ENCODE measurements at places on chromosomes 2 and 18.
A peak's percentile ranks its signal among the peaks of the same experiment; 100 is the strongest.

GRCh38 chr2:138630164-138630563 is 128.6 kb downstream of the SPOPL start:
- H3K4me1 ChIP-seq: no peaks in the 10 kb centered on the region
- no peak for DNase-seq
- no peak overlapping the region for H3K27ac ChIP-seq
- H3K4me3 ChIP-seq: no peak overlapping the region

DNA sequence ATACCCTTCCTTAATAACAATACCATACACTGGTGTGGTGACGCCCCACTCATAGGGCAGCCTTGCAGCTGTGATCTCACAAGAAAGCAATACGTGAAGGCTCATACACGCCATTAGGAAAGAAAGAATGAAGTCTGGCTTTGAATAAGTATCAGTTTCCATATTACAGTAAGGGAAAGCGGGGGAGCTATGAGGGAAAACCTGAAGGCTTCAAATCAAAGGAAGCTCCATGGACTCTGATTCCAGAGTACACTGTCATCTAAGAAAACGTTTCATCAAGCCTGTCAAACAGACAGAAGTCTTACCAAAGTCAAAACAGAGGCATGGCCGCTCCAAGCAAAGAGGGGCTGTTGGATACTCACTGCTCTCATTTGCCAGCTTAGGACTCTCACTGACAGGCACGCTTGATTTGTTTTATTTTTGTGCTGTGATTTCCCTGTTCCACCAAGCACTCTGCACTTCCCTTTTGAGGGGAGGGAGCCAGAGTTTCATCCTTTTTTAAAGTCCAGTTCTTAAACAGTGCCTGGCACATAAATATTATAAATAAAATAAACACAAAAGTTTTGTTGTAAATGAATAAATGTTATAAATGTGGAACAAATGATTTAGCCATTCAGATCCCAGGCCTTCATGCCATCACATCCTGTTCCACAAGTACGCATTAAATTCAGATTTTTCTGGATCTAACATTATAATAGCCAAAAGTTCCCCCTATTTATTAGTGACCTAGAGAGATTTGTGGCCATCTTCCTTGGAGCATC is 221.2 kb downstream of the PIEZO2 start:
- H3K4me1 ChIP-seq: no peaks in the 10 kb centered on the region
- no peak overlapping the region for H3K27ac ChIP-seq
- no peak overlapping the region for H3K4me3 ChIP-seq
- DNase-seq: no peak
- H3K36me3 ChIP-seq: no peaks in the 10 kb centered on the region

GRCh38 chr2:187358531-187358930 is 89.5 kb downstream of the CALCRL start:
- DNase-seq: no peak
- H3K4me3 ChIP-seq: no peak overlapping the region
- H3K4me1 ChIP-seq: peaks cover 14% of the 10 kb centered on the region
- no peaks in the 10 kb centered on the region for H3K27me3 ChIP-seq
- H3K36me3 ChIP-seq: no peaks in the 10 kb centered on the region
- H3K27ac ChIP-seq: no peak overlapping the region

GRCh38 chr2:10377052-10377746 is 70.9 kb downstream of the ODC1 start:
- H3K27me3 ChIP-seq: no peaks in the 10 kb centered on the region
- DNase-seq: no peak
- peaks cover 2% of the 10 kb centered on the region for H3K36me3 ChIP-seq
- no peaks in the 10 kb centered on the region for H3K4me1 ChIP-seq
- no peak overlapping the region for H3K27ac ChIP-seq

DNA sequence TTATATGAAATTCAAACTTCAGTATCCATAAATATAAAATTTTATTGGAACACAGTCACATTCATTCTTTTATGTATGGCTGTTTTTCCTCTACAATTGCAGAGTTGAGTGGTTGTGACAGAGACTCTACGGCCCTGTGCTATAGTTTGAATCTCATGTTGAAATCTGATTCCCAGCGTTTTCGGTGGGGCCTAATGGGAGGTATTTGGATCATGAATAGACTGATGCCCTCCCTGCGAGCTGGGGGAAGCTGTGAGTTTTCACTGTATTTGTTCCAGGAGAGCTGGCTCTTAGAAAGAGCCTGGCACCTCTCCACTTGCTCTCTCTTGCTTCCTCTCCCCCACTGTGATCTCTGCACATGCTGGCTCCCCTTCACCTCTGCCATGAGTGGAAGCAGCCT is 1.7 kb downstream of the PFN4 start:
- H3K27me3 ChIP-seq: no peaks in the 10 kb centered on the region
- no peak for DNase-seq
- peaks cover 12% of the 10 kb centered on the region for H3K4me1 ChIP-seq
- no peaks in the 10 kb centered on the region for H3K36me3 ChIP-seq

DNA sequence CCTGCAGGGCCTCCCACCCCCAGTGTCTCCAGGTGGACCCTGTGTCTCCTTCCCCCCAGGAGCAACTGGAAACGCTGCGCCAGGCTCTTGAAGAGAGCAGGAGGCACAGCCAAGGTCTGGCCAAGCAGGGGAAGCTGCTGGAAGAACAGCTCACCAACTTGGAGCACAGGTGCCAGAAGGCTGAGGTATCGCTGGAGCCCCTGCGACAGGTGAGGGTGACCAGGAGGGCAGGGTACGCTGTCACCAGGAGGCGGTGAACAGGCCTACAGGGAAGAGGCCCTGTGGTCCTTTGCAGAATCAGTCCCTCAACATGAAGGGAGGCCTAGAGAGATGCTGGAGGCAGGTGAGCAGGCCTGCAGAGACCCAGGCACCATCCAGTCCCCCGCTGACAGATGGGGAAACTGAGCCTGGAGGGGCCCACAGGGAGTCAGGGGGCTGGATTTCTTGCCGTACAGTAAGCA is 15.6 kb upstream of the SNED1 start:
- peaks cover 4% of the 10 kb centered on the region for H3K4me1 ChIP-seq
- H3K27me3 ChIP-seq: peaks cover 14% of the 10 kb centered on the region
- peak; percentile 19 for DNase-seq
- no peak overlapping the region for H3K4me3 ChIP-seq
- no peaks in the 10 kb centered on the region for H3K36me3 ChIP-seq
- no peak overlapping the region for H3K27ac ChIP-seq

DNA sequence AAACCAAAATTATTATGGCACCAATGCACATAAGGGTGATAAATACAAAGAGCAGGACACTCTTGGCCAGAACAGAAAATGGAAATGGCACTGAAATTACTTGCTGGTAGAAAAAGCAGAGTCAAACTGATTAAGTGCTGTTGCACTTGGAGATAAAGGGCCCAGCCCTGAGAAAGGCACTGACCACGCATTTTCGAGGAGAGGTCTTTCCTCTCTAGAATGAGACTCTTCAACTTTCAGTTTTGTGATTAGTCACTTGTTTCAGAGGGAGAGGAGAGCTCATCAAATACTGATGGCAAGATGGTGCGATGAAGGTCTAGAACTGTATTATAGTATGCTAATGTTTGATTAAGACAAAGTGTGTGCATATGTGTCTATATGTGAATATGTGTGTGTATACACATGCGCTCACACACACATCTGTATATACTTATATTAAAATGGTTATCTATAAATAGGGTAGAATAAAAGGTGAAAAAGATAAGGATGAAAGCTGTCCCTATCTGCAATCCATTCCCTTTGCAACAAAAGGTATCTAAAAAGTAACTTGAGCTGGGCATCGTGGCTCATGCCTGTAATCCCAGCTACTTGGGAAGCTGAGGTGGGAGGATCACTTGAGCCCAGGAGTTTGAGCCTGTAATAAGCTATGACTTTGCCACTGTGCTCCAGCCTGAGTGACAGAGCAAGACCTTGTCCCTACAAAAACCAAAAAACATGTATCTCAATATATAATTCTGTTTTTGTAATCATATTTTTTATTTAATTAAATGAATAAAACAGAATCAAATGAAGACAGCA is 48.8 kb upstream of the ZDBF2 start:
- no peaks in the 10 kb centered on the region for H3K4me1 ChIP-seq
- no peaks in the 10 kb centered on the region for H3K27me3 ChIP-seq
- H3K4me3 ChIP-seq: no peak overlapping the region
- H3K27ac ChIP-seq: no peak overlapping the region

GRCh38 chr2:63926815-63927214 is 85.1 kb downstream of the UGP2 start:
- H3K27ac ChIP-seq: no peak overlapping the region
- peaks cover 39% of the 10 kb centered on the region for H3K36me3 ChIP-seq
- H3K27me3 ChIP-seq: no peaks in the 10 kb centered on the region
- no peak for DNase-seq

- H3K27me3 ChIP-seq: no peaks in the 10 kb centered on the region
- H3K36me3 ChIP-seq: no peaks in the 10 kb centered on the region
- H3K4me3 ChIP-seq: no peak overlapping the region
- H3K4me1 ChIP-seq: no peaks in the 10 kb centered on the region
- no peak overlapping the region for H3K27ac ChIP-seq
Observed at GRCh38 chr2:18345848-18346247, 214.6 kb downstream of the RDH14 start.

DNA sequence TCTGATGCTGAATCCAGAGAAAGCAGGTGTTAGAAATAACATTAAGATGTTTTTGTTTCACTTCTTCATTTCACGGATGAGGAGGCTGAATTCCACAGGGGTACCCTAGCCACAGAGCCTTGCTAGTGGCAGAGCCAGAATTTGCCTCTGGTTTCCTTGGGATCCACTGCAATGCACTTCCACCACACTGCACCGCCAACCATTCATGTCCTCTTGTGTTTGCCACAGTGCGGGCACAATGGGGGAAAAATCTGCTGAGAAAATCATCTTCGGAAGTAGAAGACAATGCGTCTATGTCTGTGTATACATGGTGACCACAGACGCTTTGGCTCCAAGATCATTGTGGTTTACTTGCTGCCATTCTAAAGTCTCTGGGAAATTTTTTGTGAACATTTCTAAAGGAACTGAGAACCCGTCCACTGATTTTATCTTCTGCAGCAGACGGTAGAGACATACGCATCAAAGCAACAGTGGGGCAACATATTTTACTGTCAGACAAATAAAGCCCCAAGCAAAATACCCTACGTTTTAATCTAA is 14.9 kb downstream of the ICOS start:
- no peaks in the 10 kb centered on the region for H3K4me1 ChIP-seq
- no peaks in the 10 kb centered on the region for H3K36me3 ChIP-seq
- no peak overlapping the region for H3K27ac ChIP-seq
- no peak for DNase-seq
- H3K27me3 ChIP-seq: no peaks in the 10 kb centered on the region

- no peaks in the 10 kb centered on the region for H3K4me1 ChIP-seq
- DNase-seq: no peak
- no peak overlapping the region for H3K27ac ChIP-seq
Observed at GRCh38 chr2:26514045-26514444, 36.1 kb upstream of the OTOF start.

DNA sequence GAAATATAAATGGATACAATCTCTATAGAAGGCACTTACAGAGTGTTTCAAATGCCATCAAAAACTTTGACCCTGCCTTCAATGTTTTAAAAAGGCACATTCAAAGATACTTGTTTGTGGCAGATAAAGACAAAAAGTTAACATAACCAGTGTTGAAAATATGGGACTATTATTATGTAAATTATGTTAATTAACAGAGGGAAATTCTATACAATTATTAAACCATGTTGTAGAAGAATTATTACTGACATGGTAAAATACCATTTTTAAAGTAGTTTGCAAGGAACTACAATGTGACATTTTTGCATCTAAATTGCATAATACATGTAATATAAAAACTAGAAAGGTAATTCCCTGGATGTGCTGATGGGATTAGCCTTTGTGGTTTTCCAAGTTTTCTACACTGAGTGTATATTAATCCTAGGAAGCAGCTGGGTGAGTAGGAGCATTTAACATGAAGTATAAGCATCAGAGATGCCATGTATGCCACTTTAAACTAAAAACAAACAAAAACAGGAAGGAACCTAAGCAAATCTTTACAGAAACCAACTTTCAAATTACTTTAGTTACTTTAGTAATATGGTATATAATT is 21.7 kb downstream of the MIB1 start:
- H3K4me3 ChIP-seq: no peak overlapping the region
- no peaks in the 10 kb centered on the region for H3K27me3 ChIP-seq
- H3K27ac ChIP-seq: no peak overlapping the region
- H3K36me3 ChIP-seq: peaks cover 16% of the 10 kb centered on the region
- peaks cover 15% of the 10 kb centered on the region for H3K4me1 ChIP-seq

GRCh38 chr2:226447338-226448300 is 352.0 kb downstream of the IRS1 start:
- no peak for DNase-seq
- peaks cover 33% of the 10 kb centered on the region for H3K4me1 ChIP-seq
- no peaks in the 10 kb centered on the region for H3K36me3 ChIP-seq
- no peak overlapping the region for H3K4me3 ChIP-seq
- peak overlapping the region; percentile 50 for H3K27ac ChIP-seq

DNA sequence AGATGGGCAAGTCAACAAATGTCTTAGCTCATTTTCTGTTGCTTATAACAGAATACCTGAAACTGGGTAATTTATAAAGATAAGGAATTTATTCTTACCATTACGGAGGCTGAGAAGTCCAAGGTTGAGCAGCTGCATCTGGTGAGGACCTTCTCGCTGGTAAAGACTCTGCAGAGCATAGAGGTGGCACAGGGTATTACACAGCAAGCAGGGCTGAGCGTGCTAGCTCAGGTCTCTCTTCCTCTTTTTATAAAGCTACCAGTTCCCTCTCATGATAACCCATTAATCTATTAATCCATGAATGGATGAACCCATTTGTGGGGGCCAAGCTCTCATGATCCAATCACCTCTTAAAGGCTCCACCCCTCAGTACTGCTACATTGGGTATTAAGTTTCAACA is 109.1 kb downstream of the CDK15 start:
- H3K27ac ChIP-seq: no peak overlapping the region
- no peaks in the 10 kb centered on the region for H3K27me3 ChIP-seq

- H3K27ac ChIP-seq: no peak overlapping the region
- no peak overlapping the region for H3K4me3 ChIP-seq
- DNase-seq: no peak
- no peaks in the 10 kb centered on the region for H3K4me1 ChIP-seq
- no peaks in the 10 kb centered on the region for H3K36me3 ChIP-seq
Observed at GRCh38 chr18:46001892-46002291, 34.8 kb upstream of the EPG5 start.

GRCh38 chr2:168021800-168022587 is 225.4 kb downstream of the STK39 start:
- H3K36me3 ChIP-seq: no peaks in the 10 kb centered on the region
- H3K27me3 ChIP-seq: no peaks in the 10 kb centered on the region
- H3K4me3 ChIP-seq: no peak overlapping the region
- no peak for DNase-seq
- no peak overlapping the region for H3K27ac ChIP-seq

- no peaks in the 10 kb centered on the region for H3K4me1 ChIP-seq
- no peaks in the 10 kb centered on the region for H3K36me3 ChIP-seq
- DNase-seq: no peak
- no peaks in the 10 kb centered on the region for H3K27me3 ChIP-seq
- H3K4me3 ChIP-seq: peak overlapping the region; percentile 7
Observed at GRCh38 chr2:79935771-79936657, 368.5 kb downstream of the LRRTM1 start.

- no peaks in the 10 kb centered on the region for H3K4me1 ChIP-seq
- no peaks in the 10 kb centered on the region for H3K27me3 ChIP-seq
- H3K4me3 ChIP-seq: no peak overlapping the region
- no peak for DNase-seq
- H3K27ac ChIP-seq: no peak overlapping the region
Observed at GRCh38 chr2:99888617-99889016, 253.8 kb downstream of the AFF3 start.

- no peak for DNase-seq
- H3K27ac ChIP-seq: no peak overlapping the region
- H3K36me3 ChIP-seq: no peaks in the 10 kb centered on the region
- no peaks in the 10 kb centered on the region for H3K4me1 ChIP-seq
Observed at GRCh38 chr18:56702946-56703345, 51.8 kb downstream of the WDR7 start.

Measured in heart left ventricle (tissue), 16 donors.